Chondrocyte (in vitro differentiated cells): ENCODE measurements at places on chromosomes 5 and 9. TPM values are rescaled to one million over a fixed set of nuclear protein-coding genes. Genes with fewer than 3 reads are reported as not detected.

GRCh38 chr9:4638968-4639367 is 23.1 kb upstream of the PLPP6 start:
- H3K27me3 ChIP-seq: peaks cover 3% of the 10 kb centered on the region
- H3K27ac ChIP-seq: no peak overlapping the region
- H3K4me3 ChIP-seq: no peak overlapping the region
- no peaks in the 10 kb centered on the region for H3K36me3 ChIP-seq
- H3K4me1 ChIP-seq: peaks cover 4% of the 10 kb centered on the region

GRCh38 chr5:65862384-65862783 is 64.0 kb upstream of the ERBIN start:
- DNase-seq: no peak
- peak overlapping the region; percentile 94 for H3K27ac ChIP-seq
- H3K4me3 ChIP-seq: peak overlapping the region; percentile 6
- peaks cover 25% of the 10 kb centered on the region for H3K4me1 ChIP-seq

- H3K4me3 ChIP-seq: no peak overlapping the region
- H3K4me1 ChIP-seq: peaks cover 19% of the 10 kb centered on the region
- H3K27ac ChIP-seq: no peak overlapping the region
- H3K27me3 ChIP-seq: no peaks in the 10 kb centered on the region
- H3K36me3 ChIP-seq: no peaks in the 10 kb centered on the region
Measured at GRCh38 chr5:35483780-35484179, 133.9 kb upstream of the SPEF2 start.

GRCh38 chr9:131606896-131607567 is 61.7 kb downstream of the PRRT1B start:
- H3K36me3 ChIP-seq: peaks cover 12% of the 10 kb centered on the region
- no peaks in the 10 kb centered on the region for H3K27me3 ChIP-seq
- DNase-seq: no peak
- peaks cover 45% of the 10 kb centered on the region for H3K4me1 ChIP-seq
- peak overlapping the region; percentile 98 for H3K27ac ChIP-seq

- DNase-seq: no peak
- no peaks in the 10 kb centered on the region for H3K36me3 ChIP-seq
- H3K27me3 ChIP-seq: no peaks in the 10 kb centered on the region
- H3K4me3 ChIP-seq: no peak overlapping the region
- H3K27ac ChIP-seq: no peak overlapping the region
Measured at GRCh38 chr5:120160124-120160895, 303.8 kb upstream of the PRR16 start.

The LEAP2 gene
- 0.35 to 0.72 TPM (median 0.60 TPM) in 3 replicates for total RNA-seq

DNA sequence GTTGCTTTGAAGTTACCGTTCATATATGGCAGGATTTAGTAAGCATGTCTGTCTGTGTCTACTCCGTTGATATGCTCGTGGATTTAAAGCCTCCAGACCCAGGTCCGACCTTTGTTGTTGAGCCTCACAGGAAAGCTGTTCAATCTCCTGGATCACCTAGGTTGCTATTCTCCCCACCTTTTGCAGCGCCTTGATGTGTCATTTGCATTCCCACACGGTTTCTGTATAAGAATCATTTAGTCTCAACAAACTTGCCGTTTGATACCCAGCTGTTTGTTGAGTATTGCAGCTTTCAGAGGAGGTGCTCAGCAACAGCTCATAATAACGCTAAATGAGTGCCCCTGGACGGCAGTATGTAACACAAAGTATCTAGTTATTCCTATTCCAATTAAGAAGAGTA is 1.2 kb upstream of the ADGRV1 start:
- peaks cover 1% of the 10 kb centered on the region for H3K36me3 ChIP-seq
- H3K4me3 ChIP-seq: no peak overlapping the region
- DNase-seq: no peak
- peaks cover 11% of the 10 kb centered on the region for H3K4me1 ChIP-seq

The KIAA1958 gene
- 3.1 to 4.4 TPM (median 3.8 TPM) in 3 replicates for total RNA-seq

- DNase-seq: no peak
- H3K27ac ChIP-seq: no peak overlapping the region
- H3K4me3 ChIP-seq: no peak overlapping the region
- no peaks in the 10 kb centered on the region for H3K36me3 ChIP-seq
- H3K4me1 ChIP-seq: no peaks in the 10 kb centered on the region
Measured at GRCh38 chr5:106796081-106796480, 874.7 kb downstream of the EFNA5 start.

DNA sequence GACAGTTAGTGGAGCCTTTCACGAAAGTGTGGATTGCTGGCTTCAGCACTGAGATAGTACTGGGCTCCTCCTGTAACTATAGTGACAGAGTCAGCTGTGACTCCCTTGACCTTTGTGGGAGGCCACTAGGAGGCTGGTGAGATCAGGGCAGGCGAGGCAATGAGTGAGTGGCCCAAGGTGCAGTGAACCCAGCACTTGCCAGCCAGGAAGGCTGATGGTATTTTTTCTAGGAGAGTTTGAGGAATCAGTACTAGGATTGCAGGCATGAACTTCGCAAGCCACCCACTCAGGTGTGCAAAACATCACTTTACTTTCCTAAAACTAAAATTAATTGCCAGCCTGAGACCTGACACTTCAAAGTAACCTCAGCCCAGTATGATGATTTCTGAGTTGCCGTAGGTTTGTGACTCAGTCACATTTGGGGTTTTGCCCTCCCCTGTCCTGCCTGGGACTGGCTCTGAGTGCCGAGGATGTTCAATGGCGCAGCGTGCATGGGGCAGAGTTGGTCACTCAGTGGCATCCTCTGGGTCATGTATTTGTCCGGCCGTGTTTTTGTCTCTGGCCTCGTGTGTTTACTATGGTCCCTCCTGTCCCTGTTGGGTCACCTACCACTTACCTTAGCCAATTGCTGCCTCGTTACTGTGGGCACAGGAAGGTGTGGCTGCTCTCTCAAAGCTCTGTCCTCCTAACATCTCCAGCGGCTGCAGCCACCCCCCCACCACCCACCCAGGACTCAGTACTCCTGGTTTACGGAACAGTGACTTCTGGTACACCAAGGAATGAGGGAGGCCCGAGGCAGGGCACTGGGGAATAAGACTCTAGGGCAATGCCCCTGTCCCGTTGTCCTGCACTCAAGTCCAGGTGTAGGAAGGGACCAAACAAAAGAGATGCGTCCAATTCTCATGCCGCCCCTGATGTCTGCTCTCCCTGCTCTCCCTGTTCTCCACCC is 67.2 kb downstream of the IL31RA start:
- H3K27ac ChIP-seq: no peak overlapping the region
- no peaks in the 10 kb centered on the region for H3K27me3 ChIP-seq
- H3K4me1 ChIP-seq: peaks cover 18% of the 10 kb centered on the region
